Coronary artery (tissue), 2 donors: ENCODE measurements at places on chromosomes 3 and 15.

DNA sequence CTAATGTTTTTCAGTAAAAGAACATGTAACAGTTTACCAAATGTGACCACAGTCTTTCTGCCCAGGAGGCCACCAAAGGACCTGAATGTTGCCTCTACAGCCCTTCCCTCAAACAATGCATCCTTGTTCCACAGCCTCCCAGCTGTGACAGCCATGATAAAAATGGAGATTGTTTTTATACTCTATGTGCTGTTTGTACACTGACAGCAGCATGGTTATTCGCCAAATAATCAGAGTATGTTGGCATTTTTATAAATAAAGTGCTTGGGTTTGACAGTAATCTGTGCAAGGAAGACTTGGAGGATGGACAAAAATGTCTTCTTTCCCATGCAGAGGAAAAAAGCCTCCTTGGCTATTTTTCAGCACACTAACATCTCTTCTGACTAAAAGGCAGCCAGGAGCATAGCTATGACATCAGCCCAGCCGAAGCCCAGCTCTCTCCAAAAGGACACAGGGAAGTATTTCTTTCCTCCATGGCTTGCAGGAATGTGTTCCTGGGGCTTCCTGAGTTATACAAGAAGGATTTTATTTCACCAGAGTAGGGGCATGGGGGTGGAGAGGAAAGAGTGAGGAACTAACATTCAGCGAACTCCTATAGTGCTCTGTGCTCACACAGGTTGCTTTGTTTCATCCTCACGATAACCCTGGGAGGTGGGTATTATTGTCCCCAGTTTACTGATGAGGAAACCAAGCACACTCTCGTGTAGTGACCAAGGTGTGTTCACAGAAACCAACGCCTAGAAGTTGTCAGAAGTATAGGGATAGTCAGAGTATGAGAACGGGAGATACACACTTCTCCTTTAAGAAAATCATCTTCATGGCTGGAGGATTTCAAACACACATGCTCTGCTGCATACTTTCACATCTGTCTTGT lies 339.7 kb downstream of the MECOM start:
- DNase-seq: no peak

DNA sequence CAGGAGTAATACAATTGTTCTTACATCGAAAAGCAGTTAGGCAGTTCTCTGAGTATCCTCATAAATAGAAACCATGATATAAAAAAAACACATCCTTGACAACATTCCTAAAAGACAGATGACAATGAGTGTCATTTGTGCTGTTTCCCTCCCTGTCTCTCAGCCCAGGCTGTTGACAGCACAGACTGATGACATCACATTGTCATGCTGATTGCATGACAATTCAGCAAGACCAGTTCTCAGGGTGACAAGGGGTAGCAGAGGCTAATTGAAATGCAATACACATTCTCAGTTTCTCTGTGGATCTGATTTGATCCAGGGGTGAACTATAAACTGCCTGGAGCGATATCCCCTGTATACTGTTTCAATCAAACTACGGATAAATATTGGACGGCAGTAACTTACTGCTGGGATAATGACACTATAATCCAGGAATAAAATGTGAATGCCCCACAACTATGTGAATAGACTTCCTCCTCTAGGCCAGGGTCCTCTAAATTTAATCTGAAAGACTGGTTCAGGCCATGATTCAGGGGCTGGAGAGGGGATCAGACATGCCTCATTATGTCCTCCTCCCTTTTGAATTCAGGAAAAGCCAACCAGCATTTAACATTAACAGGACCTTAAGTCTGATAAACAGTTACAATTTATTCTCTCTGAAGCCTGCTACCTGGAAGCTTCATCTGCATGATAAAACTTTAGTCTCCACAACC lies 16.7 kb upstream of the EIF1B start:
- no peak for DNase-seq

GRCh38 chr3:115871735-115872134 lies 248.4 kb downstream of the GAP43 start:
- DNase-seq: no peak

- no peak for DNase-seq
These were observed 283.5 kb downstream of the RPLP1 start for GRCh38 chr15:69736161-69736560.

- DNase-seq: no peak
These were observed 237.4 kb upstream of the LRTM1 start for GRCh38 chr3:55165278-55165677.

- DNase-seq: no peak
These were observed 320.4 kb upstream of the RASGRP1 start for GRCh38 chr15:38885001-38885400.

DNA sequence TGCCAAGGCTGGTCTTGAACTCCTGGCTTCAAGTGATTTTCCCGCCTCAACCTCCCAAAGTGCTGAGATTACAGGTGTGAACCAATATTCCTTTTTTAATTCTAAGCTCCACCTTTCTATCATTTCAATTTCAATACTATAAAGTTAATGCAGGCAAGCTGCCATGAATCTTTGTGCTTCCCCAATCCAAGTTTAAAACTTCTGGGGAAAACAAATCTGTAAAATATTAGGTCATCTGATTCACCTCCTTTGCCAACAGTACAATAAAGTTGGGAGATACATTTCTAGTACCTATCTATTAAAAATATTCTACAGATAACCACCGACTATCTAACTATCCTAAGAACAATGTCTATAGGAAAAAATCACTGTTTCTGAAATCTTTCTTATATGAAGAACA lies 102.1 kb downstream of the ATP8B4 start:
- no peak for DNase-seq

- no peak for DNase-seq
These were observed 357.8 kb downstream of the TBL1XR1 start for GRCh38 chr3:176839466-176839865.

GRCh38 chr15:77656294-77656693 lies 23.6 kb upstream of the LINGO1 start:
- no peak for DNase-seq

DNA sequence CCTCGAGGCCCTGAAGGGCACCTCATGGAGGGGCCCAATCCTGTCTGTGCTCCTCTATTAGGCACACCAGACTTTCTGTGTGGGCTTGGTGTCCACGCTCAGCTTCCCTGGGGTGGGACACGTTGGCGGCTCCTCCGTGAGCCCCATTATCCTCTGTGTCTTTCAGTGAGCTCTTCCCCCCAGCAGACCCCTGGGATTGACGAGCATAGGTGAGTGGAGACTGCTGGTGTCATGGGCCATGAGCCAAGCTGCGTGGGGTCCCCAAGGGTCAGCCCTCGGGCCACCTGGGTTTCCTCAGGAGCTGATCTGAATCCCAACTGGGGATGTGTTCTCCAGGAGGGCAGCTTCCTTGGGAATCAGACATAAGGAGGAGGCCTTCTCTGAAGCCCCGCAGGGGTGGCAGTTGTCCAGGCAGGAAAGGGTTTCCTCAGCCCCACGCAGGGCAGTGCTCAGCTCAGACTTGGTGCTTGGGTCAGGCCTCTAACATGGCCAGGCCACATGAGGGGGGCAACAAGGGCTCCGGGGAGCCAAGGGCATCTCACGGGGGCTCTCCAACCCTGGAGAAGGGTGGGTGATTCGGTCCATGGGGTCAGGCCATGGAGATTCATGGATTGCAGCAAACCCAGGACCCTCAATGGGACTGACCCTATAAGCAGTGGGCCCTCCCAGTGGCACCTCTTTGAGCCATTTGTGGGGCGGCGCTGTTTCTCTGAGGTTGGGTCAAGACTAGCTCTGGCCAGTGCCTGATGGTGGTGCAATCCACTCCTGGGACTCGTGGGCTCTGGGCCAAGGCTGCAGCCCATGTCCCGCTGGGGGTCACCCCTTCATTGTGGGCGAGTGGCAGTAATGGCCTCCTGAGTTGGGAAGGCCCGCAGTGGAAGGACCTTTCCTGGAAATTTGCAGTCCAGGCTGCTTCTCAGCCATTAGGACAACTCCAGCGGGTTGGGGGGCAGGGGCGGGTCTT lies 222.5 kb downstream of the SNRPN start:
- DNase-seq: no peak
